ENCODE measurements at places on chromosomes 2 and 18.

DNA sequence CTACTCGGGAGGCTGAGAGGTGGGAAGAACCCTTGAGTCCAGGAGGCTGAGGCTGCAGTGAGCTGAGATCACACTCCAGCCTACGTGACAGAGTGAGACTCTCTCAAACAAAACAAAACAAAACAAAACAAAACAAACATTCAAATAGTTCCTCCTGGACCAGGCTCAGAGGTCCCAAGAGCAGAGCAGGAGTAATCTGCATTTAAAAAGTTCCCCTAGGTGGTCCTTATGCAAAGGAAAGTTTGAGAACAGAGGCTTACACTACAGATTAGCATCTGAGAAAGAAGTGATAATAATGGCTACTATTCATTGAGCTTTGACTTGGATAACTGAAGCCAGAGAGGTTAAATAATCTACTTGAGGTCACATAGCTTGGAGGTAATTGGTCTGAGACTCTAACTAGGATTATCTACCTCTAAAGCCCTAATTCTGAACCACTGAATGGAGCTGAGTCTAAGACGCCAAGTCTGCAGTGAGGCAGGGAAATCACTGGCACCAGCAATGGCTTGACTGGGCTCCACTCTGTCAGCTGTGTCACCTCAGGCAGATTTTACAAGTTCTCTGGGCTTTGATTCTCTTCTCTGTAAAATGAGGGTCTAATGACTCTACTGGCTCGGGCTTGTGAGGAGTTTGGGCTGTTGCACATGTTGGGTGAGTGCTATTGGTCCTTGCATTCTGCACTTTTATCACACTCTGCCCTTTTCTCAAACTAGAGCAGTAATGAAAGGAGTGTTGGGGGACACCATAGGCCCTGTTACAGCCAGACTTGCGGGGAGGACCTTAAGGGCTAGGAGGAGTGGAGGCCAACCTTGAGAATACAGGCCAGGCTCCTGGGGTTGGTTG, 29.2 kb upstream of the DLX2 start:
- no peak for DNase-seq

DNA sequence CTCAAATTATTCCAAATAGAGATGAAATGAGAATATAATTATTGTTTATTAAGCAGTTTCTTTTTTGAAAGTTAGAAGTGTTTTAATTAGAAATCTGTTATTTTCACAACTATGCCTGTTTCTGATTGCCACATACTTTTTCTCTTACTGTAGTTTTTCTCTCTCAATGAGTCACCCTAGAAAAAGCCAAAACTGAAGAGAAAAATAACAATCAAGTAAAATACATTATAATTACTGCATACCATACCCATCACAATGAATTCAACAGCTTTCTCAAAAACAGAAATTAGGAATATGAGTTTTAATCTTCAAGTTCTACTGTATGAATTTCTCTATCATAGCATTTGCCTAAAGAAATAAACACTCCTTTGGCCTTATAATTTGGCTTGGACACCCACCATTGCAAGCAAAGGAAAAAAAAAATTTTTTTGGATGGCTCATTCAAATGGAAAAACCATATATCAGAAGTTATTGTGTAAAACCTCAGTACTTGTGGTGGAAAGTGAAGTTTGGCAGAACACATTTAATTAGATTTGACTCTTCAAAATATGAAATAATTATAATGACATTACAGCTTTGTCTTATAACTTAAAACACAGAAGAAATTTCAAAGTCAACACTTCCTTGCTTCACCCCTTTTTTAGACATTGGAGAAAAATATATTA, 138.5 kb downstream of the DYM start:
- no peak for DNase-seq

DNA sequence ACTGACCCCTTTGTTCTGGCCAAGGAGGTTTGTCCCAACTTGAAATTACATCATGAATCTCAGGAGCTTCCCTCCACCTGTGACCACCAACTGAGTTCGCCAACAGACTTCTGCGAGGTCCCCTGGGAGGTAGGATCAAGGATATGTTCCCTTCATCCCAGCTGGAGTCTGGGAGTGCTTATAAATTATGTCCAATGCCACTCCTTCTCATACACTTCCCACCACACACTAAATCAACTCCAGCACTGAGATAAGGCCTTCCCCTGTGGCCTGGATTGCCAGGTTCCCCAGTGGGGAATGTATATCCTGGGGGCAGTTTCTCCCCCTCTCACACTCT, 99.2 kb downstream of the RND3 start:
- no peak for DNase-seq

DNA sequence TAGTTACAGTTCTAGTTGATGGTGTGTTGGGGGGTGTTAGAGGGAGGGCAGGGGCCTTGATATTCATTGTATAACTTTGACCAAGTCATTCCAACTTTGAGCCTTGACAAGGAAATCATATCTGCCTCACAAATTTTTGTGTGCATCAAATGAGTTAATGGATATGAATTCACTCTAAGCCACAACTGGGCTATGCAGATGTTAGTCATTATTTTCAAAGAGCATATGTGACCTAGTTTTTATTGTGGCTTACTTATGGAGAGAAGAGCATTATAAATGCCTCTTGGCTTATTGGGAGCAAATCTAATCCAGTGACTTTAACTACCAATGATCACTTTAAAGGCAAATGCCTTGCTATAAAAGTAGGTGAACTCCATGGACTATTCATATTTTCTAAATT, 250.2 kb downstream of the LPIN1 start:
- no peak for DNase-seq

GRCh38 chr2:190467575-190468083, 59.5 kb downstream of the MFSD6 start:
- DNase-seq = no peak
